ENCODE measurements at places on chromosomes 4 and X.

GRCh38 chr4:136751556-136751955, 780.7 kb downstream of the PCDH18 start:
- no peak for DNase-seq

DNA sequence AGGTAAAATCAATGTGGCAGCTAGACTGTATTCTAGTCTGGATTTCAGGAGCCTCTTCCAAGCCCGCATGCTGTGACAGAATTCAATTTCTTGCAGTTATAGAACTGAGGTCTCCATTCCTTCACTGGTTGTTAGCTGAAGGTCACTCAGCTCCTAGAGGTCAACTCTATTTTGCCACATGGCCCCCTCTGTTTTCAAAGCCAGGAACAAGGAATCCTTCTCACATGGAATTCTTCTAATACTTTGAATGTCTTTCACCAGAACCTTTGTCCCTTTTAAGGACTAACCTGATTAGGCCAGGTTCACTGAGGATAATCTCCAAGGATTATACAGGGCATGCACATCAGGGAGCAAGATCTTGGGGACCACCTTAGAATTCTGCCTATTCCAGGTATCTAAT, 23.4 kb upstream of the MMRN1 start:
- DNase-seq: no peak

DNA sequence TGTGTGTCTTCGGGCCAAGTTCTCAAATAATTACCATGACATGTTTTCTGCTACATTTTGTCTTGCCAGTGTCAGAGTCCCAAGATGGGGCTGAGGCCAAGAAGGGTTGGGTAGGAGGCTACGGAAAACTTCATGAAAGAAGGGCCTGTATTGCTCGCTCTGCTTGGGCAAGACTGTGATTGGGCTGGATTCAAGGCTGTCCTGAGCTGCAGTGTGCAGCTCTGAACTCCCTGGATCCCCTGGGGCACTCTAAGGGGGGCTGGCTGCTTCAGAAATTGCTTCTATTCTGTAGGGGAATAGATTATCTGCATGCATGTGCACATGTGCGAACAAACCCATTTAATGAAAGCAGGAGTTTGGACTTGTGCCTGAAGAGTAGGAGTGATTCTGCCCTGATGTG, 13.6 kb downstream of the TSPAN6 start:
- no peak for DNase-seq

DNA sequence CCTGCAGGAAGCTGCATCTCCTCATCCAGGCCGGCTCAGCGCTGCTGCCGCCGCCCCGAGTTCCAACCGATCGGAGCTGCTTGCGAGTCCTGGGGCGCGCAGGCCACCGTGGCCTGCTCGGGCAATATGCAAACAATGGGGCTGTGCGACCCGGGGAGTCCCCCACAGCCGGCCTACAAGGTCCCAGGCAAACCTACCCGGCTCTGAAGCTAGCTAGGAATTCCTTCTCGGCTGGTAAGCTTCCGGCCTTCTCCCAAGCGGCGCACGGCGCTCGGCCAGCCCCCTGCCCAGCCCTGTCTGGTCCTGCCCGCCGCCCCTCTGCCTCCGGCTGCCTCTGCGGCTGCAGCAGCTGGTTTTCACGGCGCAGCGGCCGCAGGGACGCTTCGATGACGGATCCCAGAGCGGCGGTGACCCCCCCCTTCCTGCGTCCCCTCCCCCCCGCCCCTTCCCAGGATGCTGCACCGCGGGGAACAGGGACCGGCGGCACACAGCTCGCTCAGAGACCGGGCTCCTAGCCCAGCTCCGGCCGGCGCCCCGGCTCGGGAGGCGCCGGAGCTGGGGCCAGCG, 59.4 kb downstream of the TSC22D3 start:
- no peak for DNase-seq

DNA sequence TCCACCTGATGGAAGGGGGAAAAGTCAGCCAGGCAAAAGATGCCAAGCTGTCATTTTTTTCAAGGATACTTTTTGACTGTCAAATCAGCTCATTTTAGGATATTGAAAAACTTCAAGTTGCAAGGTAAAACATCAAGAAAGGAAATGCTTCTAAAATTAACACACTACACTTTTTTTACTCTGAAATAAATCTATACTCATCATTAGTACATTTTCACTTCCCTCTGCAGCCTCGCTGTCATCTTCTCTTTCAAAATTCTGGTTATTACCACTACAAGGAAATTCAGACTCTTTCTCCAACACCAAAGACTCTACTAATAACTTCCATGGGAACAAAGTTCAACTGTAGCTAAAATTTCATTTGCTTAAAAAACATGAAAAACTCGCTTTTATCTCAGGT, 41.6 kb downstream of the APBB2 start:
- no peak for DNase-seq

GRCh38 chr4:15003401-15003890, 1.2 kb downstream of the CPEB2 start:
- DNase-seq: peak; percentile 70

DNA sequence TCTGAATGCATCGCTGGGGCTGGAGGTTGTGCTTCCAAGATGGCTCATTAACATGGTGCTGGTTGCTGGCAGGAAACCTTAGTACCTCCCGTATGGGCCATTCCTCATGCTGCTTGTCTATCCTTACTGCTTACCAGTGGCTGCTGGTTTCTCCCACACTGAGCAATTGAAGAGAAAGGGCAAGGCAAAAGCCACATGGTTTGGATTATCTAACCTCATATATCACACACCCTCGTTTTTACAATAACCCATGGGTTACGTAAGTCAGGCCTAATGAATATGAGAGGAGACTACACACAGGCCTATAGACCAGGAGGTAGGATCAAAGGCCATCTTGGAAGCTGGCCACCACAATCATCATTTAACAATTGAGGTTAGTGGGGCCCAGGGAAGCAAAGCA, 141.8 kb upstream of the EDNRA start:
- DNase-seq: no peak

DNA sequence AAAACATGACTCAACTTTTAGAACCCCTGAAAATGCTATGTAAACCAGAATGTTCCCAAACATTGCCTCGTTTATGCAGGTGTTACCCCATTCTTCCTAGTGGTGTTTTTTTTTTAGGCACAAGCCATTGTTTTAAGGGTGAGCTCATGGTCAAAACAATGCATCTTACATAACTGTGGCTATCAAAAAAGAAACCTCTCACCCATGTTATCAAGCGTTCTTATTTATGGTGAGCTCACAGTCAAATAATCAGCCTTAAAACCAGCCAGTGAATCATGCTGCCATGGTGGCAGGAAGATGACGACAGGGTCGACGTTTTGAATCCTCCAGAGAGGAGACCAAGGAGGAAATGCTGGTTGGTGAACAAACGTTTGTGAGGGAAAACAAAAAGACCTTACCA, 195.2 kb downstream of the KDR start:
- DNase-seq: no peak

GRCh38 chr4:117983541-117984365, 50.5 kb upstream of the NDST3 start:
- no peak for DNase-seq

DNA sequence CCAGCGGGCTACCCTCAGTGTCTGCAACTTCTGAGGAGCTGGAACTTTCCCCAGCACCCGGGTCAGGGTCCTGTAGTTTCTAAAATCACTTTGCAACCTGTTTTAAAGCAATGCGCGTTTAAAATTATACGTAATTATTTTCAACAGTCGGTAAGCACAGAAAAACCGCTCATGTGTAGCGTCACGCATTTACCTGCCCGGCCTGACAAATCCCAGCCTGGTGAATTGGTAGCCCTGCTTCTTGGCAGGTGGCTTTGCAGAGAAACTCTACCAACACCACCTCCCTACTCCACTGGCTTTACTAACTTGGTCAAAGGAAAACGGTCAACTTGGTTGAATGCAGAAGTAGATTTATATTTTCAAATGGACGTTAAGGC, 640 bp downstream of the BANK1 start:
- no peak for DNase-seq

DNA sequence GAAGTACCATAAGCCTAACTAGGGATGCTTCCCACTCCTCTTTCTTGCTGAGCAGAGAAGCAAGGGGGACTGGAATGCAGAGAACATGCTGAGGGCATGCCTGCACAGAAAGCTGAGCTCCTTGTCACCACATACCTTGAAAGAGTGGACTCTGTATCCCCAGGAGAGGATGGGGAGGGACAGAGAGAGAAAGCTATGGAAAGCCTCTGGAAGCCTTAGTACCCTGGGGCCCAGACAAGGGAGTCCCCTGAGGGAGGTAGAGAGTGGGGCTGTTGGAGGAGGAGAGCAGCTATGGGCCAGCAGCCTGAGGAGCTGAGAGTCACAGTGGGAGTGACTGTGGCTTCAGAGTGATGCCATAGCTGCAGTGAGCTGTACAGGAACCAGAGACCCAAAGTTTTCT, 77.9 kb downstream of the RTL9 start:
- DNase-seq: no peak

DNA sequence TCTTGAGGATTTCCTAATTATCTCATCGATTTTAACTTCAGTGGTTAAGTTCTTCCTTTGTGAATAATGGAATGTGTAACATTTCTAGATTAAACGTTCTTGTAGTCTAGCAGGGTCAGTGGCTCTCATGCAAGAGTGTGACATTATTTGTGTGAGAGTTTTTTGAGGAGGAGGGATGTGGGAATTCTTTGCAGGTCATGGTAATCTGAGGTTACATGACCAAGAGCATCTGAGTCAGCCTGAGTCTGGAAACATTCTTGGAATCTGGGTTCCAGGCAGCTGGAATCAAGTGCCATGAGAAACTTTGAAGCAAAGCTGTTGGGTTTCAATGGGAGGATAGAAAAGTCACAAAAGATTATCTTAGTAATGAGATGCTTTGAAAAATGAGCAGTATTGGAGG, 49.5 kb downstream of the GK start:
- no peak for DNase-seq

- no peak for DNase-seq
Measured at GRCh38 chrX:138150709-138151108, 560.8 kb downstream of the FGF13 start.

GRCh38 chrX:153499876-153500275, 5.1 kb downstream of the BGN start:
- no peak for DNase-seq

- DNase-seq: no peak
Measured at GRCh38 chrX:52363247-52363883, 5.5 kb upstream of the XAGE2 start.

- no peak for DNase-seq
Measured at GRCh38 chr4:137957806-137958205, 284.3 kb downstream of the SLC7A11 start.

DNA sequence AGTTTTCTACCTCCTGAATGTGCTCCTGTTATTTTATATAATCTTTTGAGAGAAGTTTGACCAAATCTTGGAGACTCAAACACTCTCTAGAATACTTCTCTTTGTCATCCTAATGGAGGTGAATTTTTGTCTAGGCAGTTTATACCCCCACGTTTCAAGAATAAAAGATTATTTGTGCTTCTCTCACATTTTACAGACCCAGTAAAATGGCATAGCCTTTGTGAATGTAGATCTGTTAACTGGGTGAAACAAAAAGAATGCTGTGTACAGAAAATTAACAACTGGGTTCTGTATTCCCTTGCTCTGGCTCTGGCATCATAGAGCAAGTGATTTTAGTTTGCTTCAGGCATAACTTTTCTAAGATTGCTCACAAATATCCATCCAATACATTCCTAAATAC, 26.1 kb downstream of the GASK1B start:
- DNase-seq: no peak

DNA sequence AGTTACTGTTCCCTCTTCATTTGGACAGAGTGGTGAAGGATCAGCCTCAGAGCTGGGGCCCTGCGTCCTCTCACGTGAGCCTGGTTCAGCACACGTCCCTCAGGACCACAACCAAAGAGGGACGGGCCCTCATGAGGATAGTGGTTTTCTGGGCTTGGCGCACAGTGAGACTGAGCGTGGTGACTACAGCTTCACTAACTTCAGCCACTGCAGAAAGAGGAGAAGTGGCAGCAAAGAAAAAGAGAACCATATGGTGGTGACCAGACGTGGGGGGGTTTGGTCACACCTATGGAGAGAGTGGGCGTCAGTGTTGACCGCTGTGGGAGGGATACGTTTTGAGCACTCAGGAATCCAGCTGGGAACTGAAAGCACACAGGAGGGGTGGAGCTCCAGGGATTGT, 21.8 kb upstream of the TNIP3 start:
- DNase-seq: no peak

DNA sequence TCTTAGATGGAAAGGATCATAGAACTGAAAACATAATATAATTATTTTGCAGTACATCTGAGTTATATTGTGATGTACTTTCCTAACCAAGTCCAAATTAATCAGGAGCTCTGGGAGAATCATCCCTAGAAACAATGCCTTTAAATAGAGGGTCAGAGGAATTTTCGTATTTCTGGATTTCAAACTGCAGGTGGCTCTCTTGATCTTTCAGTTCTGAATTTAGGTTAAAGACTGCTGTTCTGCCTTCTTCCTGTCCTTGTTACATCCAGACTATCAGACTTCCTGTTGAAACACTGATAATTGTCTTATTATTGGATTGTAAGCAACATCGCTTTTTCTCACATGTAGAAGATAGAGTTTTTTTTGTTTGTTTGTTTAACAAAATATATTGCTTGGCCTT, 142.7 kb downstream of the RPA4 start:
- no peak for DNase-seq

- DNase-seq: no peak
Measured at GRCh38 chr4:53195815-53196661, 169.8 kb downstream of the SCFD2 start.

- no peak for DNase-seq
Measured at GRCh38 chr4:183906739-183907651, 1.9 kb downstream of the STOX2 start.

DNA sequence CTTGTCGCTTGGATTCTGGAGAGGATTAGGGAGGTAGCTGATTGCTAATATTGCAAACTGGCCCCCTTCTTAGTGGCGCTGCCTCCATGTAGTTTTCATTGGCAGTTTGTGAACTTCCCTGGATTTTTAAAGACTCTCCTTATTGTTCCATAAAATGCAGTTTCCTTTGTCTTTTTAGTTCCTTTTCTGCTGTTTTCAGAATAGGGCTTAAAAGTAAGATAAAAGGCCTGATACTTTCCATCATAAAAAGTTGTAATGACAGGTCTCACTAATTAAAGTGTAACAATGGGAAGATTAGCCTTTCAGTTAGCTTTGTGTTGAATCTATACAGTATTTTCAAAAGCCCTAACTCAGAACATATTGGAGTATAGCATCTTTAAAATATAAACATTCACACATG, 21.2 kb downstream of the ZIC3 start:
- no peak for DNase-seq

GRCh38 chrX:153649178-153649914, 2.3 kb downstream of the DUSP9 start:
- peak; percentile 43 for DNase-seq

GRCh38 chr4:163611784-163612445, 117.4 kb downstream of the TMA16 start:
- DNase-seq: no peak

Data from activated naive CD8-positive, alpha-beta T cell treated with anti-CD3 and anti-CD28 coated beads for 36 hours (primary cell).